Stimulated activated CD8-positive, alpha-beta memory T cell treated with anti-CD3 and anti-CD28 coated beads, Interleukin-4, amount 100 ng/mL, for 1 hour (primary cell): ENCODE measurements at places on chromosomes 1 and 21.

- DNase-seq, result no peak
Measured at GRCh38 chr1:240090957-240091600, 604 bp upstream of the FMN2 start.

DNA sequence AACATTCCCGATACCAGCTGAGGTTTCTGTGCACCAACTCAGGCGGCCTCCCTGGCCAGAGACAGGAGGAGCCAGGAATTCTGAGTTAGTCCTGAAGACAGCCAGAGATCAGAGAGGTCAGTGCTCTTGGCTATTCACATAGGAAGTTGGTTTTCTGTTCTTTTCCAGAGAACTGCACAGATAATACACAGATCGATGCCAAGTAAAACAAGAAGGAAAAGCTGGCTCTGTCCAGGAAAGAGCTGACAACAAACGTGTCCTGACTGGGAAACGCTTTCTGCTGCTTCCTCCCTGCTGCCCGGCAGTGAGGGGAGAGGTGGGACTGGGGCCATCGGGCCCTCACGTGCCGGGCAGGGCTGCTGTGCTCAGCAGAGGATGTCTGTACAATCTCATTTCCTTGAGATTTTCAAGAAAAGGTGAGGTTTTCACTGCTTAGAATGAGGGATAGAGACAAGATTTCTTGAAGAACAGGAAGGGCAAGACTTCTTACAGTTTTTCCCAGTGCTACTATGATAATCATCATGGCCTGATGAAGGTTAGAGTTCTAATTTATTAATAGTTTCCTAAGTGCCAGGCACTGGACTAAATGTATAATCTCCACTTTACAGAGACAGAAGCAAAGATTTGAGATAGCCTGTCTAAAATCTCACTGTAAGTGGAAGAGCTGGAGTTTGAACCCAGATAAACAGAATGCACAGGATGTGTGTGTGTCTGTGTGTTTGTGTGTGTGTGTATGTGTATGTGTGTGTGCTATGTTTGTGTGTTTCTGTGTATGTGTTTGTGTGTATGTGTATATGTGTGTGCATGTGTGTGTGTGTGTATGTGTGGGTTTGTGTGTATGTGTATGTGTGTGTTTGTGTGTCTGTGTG lies 211.0 kb upstream of the RAB4A start:
- no peak for DNase-seq

- no peak for DNase-seq
Measured at GRCh38 chr1:53979712-53980450, 33.7 kb downstream of the LRRC42 start.

- no peak for DNase-seq
Measured at GRCh38 chr1:188218289-188218688, 1389.5 kb downstream of the PLA2G4A start.

DNA sequence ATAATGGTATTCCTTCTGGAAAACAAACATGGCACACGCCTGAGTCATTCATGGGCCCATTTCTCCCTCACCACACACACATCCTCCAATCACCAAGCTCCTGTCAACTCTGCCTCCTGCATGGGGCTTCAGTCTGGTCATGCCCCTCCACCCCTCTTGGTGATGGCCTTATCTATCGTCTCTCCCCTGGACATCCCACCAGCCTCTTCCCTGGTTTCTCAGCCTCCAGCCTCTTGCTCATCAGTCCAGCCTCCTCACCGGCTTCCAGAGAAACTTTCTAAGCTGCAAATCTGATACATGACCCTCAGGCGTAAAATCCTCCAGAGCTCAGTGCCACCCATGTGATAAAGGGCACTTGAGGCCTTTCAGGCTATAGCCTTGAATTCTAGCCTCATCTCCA lies 243.9 kb downstream of the FOXD2 start:
- no peak for DNase-seq

GRCh38 chr1:34777519-34778321 lies 3.3 kb upstream of the GJB3 start:
- DNase-seq, result no peak

DNA sequence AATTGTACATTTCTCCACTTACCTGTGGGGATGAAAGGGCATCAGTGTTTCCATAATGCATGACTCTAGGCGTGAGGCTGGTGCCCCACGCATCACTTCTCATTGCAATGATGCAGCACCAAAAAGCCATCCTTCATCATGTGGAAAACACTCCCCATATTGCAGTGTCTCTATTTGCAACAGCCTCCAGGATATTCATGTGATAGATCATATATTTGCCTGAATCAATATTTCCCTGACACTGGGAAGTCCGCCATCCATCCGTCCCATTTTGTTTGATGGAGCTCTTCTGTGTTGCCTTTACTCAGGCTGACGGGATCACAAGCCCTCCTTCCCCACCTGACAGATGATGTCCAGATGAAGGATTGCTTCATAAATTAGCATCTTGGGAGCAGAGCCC lies 74.5 kb upstream of the CAMK1G start:
- no peak for DNase-seq

- DNase-seq, result no peak
Measured at GRCh38 chr1:101285922-101286570, 49.2 kb downstream of the S1PR1 start.

- no peak for DNase-seq
Measured at GRCh38 chr21:20902998-20903397, 95.2 kb upstream of the NCAM2 start.

DNA sequence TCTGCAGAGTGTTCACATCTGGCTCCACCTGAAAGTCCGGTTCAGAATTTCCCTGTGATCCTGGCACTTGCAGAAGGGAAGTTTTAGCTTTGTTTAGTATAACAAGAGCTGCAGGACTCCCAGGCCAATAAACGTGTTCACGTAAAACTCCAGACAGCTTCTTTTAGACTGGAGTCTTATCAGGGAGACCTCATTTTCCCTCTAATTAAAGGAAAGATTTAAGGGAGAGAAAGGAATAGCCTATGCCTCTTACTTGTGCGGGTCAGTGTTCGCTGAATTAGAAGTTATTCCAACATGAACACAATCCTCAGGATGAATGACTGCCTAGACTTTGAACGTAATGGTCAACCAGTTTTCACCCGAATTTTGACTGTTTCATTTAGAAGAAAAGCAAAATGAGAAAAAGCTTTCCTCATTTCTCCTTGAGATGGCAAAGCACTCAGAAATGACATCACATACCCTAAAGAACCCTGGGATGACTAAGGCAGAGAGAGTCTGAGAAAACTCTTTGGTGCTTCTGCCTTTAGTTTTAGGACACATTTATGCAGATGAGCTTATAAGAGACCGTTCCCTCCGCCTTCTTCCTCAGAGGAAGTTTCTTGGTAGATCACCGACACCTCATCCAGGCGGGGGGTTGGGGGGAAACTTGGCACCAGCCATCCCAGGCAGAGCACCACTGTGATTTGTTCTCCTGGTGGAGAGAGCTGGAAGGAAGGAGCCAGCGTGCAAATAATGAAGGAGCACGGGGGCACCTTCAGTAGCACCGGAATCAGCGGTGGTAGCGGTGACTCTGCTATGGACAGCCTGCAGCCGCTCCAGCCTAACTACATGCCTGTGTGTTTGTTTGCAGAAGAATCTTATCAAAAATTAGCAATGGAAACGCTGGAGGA lies 202.1 kb upstream of the SGIP1 start:
- DNase-seq, result no peak

- DNase-seq, result no peak
Measured at GRCh38 chr1:242788771-242789170, 264.3 kb upstream of the PLD5 start.

GRCh38 chr1:168871531-168871930 lies 142.5 kb upstream of the DPT start:
- DNase-seq, result no peak

- DNase-seq, result no peak
Measured at GRCh38 chr21:36145259-36145658, 10.4 kb downstream of the CBR3 start.

DNA sequence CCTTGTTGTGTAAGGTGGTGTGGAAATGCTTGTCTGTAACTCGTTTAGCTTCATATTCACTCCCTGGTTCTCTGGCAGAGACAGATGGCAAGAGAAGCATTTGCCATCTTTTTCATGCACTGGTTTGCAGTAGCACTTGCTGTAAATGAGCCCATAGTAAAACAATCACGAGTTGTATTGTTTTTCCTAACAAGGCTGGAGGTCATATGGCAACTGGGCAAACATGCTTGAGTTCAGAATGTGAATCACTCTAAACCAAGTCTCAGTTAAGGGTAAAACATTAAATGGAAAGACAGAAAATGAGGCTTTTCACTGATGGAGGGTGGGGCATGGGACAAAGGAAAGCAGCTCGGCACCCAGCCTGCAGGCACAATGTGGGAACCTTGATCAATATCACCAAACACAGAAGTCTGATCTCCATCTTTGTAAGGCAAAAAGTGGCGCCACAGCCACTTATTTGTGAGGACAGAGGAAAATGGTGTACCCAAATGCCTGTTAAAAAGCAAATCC lies 26.5 kb upstream of the LPAR3 start:
- DNase-seq, result no peak

GRCh38 chr1:118275472-118276115 lies 90.6 kb upstream of the SPAG17 start:
- DNase-seq, result no peak

DNA sequence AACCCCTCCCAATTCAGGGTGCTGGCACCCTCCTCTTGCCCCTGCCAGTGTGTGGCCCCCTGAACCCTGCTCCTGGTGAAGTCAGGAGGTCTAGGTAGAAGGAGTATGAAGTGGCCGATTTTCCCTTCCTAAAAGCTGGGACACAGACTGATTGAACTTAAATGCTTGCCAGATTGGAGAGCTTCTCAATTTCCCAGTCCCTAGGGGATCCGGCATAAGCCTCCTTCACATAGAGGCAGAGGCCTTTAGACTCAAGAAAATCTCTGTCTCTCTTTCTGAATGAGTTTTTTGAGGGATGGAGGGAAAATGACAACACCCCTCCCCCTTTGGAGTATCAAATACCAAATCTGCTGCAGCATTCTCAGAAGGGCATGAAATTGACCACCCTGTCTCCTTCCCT lies 51.5 kb downstream of the SYT2 start:
- DNase-seq, result no peak

DNA sequence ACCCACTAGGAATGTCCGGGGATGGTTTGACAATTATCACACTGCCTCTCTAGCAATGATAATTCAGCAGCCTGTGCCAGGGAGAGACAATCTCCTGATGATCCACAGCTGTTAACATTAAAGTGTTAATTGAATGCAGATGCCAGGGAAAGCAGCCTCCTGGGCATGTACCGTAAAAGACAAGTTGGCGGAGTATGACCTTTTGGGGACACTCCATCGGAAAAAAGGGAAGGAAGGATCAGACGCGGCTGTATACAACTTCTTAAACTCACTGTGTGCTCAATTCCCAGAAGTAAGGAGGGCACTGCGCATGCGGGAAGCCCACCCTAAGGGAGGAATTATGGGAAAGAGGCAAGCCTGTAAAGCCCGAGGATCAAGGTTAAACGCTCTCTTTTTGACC lies 62.6 kb downstream of the MAP3K7CL start:
- no peak for DNase-seq

GRCh38 chr1:14611792-14612191 lies 13.3 kb downstream of the KAZN start:
- DNase-seq, result no peak

GRCh38 chr1:6260433-6260934 lies 414 bp downstream of the GPR153 start:
- DNase-seq, result no peak

- no peak for DNase-seq
Measured at GRCh38 chr1:37267111-37267835, 207.1 kb upstream of the ZC3H12A start.

DNA sequence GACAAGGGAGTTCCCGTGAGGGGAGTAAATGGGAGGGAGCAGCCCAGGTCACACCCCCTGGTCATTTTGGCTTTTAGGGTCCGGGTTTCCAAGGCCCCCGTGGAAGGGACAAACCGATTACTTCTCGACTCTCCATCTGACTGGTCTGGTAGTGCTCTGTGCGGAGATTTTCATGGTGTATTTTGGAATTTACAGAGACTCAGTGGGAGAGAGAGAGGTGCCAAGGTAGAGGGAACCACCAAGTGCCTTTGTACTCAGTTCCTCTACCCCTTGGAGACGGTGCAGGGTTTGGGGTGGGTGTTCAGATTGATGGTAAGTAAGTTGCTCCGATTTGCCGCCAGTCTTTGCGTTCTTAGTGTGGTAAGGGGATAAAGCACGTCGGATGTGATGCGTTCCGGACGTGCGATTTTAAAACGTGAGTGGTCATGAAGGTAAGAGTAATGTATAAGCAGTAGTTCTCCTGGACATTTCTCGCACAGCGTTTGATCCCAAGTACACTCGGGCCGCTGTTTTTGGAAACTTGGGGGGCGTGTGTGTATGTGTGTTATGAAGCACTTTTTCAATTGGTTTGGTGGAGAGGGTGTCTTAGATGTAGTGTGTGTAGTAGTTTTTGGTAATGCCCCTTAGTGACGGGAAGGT lies 682 bp downstream of the SUCO start:
- DNase-seq, result no peak

DNA sequence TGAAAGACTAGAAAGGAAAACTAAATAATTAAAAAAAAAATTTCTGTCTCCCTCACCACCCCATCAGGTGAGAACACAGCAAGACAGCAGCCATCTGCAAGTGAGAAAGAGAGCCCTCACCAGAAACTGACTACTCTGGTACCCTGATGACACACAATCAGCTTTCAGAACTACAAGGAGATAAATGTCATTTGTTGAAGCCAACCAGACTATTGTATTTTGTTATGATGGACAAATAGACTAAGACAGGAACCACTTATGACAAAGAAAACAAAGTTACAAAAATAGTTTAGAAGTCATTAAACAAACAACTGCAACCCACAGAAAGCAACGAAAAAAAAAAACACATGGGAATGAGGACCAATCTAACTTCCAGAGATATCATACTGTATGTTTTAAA lies 98.3 kb downstream of the FAF1 start:
- DNase-seq, result no peak

- no peak for DNase-seq
Measured at GRCh38 chr1:17636612-17637011, 97.1 kb downstream of the ARHGEF10L start.

DNA sequence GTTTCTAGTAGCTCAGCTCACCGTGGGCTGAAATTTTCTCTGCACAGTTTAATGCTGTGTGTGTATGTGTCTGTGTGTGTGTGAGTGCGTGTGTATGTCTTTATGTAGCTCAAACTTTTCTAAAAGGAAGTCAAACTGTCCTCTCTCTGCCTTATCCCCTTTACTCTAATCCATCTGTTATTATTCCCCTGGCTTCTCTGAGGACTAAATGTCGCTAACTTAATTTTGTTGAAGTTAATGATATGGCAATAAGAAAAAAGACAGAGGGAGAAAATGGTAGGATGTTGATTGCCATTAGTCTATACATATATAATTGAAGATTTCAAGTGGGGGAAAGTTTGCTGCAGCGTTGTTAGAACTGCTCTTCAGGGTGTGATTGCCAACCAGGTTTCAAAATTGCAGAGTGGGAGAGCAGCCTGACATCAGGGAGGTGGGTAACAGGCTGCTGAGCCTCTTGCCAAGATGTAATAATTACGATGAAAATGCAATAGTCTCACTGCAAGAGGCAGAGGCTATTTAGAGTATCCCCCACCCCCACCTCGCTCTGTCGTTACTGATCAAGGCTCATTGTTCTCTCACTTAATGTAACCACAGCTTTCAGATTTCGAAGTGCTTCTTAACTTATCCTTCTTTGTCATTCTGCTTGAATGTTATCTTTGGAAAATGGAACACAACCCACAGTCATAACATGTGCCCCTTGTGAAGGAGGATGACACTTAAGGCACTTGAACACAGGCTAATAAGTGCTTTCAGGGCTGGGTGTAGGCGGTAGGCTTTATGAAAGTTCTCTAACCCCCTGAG lies 559.0 kb upstream of the PLXNA2 start:
- no peak for DNase-seq
